ENCODE measurements at places on chromosomes 1 and 21. TPM values are rescaled to one million over a fixed set of nuclear protein-coding genes. Genes with fewer than 3 reads are reported as not detected.

The KRTAP13-2 gene
- polyA plus RNA-seq = not detected

The BMP8A gene
- not detected for polyA plus RNA-seq

The HYI gene
- 103 TPM for polyA plus RNA-seq

The SLC6A9 gene
- polyA plus RNA-seq = 8.9 TPM

The SLC35F3 gene
- 0.16 TPM for polyA plus RNA-seq

The LRRC40 gene
- 7.5 TPM for polyA plus RNA-seq

The HIVEP3 gene
- 8.7 TPM for polyA plus RNA-seq

The IL19 gene
- polyA plus RNA-seq = 0.68 TPM

The C1orf141 gene
- polyA plus RNA-seq = 0.82 TPM

The HMGCS2 gene
- polyA plus RNA-seq = 4.2 TPM

The PLEKHG5 gene
- 3.4 TPM for polyA plus RNA-seq

The STYXL2 gene
- polyA plus RNA-seq = 0.02 TPM

The TXNIP gene
- 178 TPM for polyA plus RNA-seq

The SMPDL3B gene
- polyA plus RNA-seq = 6.4 TPM

The TMOD4 gene
- polyA plus RNA-seq = 0.18 TPM

The GUCA2B gene
- not detected for polyA plus RNA-seq

The USH2A gene
- not detected for polyA plus RNA-seq

The OR2T33 gene
- polyA plus RNA-seq = not detected

The SHE gene
- polyA plus RNA-seq = 16.8 TPM

The MEX3A gene
- polyA plus RNA-seq = 0.26 TPM

The TEX38 gene
- not detected for polyA plus RNA-seq

The ADARB1 gene
- 13.4 TPM for polyA plus RNA-seq

The SFN gene
- 99.4 TPM for polyA plus RNA-seq

The S100PBP gene
- polyA plus RNA-seq = 7.4 TPM

The LCE5A gene
- polyA plus RNA-seq = 0.07 TPM

Measured in lung (tissue), 17 donors.